Cortex of kidney (tissue), 1 donor: ENCODE measurements at places on chromosomes 5 and 9.

- DNase-seq, result no peak
Measured at GRCh38 chr9:127281891-127282290, 17.3 kb downstream of the GARNL3 start.

DNA sequence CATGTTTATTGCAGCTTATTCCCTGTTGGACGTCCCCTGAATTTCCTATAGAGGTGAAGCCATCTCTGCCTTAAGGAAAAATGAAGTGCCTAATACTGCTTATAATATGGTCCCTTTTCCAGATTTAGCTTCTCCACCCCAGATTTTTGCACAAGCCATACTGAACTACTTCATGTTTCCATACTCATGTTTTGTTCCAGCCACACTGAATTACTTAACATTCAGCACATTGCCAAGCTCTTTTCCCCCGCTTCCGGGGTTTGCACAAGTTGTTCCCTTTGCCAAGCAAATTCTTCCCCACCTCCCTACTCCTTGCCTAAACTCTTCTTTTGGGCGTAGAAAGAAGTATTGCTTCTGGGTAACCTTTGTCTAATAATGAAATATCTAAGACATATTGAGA lies 1.7 kb upstream of the CNTRL start:
- no peak for DNase-seq

GRCh38 chr9:129382281-129383018 lies 204.4 kb upstream of the IER5L start:
- DNase-seq, result no peak

GRCh38 chr9:76399856-76400255 lies 5.6 kb upstream of the RFK start:
- DNase-seq, result no peak

DNA sequence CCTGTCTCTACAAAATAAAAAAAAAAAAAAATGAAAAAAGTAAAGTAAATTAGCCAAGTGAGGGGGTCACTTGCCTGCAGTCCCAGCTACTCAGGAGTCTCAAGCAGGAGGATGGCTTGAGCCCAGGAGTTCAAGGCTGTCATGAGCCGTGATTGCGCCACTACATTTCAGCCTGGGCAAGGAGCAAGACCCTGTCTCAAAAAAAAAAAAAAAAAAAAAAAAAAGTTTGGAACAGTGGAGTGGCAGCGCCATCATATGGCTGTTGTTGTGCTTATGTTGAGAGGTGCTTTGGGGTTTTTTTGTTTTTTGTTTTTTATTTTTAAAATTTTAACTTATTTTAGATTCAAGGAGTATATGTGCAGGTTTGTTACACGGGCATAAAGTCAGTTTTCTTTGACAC lies 3.6 kb downstream of the BRIX1 start:
- no peak for DNase-seq

DNA sequence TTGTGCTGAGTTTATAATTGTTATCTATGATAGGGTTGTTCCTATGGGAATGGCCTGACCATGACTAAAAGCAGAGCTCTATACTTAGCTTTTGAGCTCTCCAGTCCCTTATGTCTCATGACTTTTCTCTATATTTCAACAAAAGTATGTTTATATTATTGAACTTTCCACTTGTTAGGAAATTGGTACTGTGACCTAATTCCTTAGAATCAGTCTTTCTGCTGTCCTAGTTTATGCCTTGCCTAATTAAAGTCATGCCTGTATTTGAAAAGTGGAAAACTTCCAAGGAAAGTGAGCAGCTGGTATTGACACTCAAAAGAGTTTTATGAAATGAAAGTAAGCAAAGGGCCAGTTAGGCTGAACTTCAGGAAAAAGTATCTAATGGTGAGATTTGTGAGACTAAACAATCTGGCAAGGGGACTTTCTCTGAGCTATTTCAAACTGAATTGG lies 68.6 kb downstream of the XRCC4 start:
- DNase-seq, result no peak

DNA sequence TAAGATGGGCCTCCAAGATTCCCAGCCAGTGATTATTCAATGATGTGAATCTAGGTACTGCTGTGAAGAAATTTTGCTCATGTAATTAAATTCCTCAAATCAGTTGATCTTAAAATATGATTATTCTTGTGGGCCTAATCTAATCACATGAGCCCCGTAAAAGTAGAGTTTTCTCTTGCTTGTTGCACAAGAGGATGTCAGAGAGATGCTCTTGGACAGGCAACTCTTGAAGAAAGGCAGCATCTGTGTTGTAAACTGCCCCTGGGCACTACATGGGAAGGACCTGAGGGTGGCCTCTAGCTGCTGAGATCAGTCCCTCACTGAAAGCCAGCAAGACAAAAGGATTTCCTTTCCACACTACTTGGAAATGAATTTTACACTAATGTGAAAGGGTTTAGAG lies 132.9 kb downstream of the TRPM3 start:
- DNase-seq, result no peak

GRCh38 chr5:68433923-68434879 lies 218.6 kb downstream of the PIK3R1 start:
- no peak for DNase-seq

DNA sequence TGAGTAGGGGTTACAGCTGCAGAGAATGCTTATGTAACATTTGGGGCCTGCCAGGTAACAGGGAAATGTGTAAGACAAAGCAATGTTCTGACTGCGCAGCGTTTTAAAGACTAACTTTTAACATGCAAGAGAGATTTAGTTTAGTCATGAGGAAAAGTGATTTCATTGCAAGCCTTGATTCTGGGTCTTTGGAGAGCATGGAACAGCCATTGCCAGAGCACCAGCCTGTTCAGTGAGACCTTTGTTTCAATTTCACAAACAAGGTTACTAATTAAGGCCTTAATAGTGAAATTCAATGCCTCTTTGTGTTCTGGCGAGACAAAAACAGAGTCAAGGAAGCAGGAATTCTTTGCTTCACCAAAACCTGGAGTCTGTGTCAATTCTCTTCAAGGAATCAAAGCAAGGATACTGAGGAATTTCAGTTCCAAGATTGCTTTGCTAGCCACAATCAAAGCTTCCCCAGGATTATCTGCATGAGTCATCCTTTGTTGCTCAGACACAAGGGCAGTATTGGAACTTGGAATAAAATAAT lies 14.4 kb downstream of the CKMT2 start:
- no peak for DNase-seq

DNA sequence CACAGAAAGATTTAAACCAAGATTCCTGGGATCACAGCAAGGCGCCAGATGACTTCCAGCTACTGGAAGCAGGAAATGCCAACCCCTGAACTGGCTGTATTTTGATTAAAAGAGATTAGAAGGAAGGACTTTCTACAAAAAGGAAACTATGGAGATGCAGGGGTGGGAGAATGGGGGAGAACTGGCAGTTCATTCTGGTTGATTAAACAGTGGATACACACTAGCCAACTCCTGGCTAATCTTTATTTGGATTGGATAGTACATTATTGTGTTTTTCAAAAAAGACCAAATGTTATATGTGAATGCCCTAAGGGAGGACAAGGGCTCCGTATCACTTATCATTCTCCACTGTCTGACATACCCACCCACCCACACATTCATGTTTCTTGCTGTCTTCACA lies 93.2 kb downstream of the CDO1 start:
- no peak for DNase-seq

- DNase-seq, result no peak
Measured at GRCh38 chr9:90044710-90045151, 439.9 kb downstream of the GADD45G start.

- no peak for DNase-seq
Measured at GRCh38 chr5:42929871-42930270, 110.2 kb downstream of the ANXA2R start.

- DNase-seq, result no peak
Measured at GRCh38 chr5:108876451-108876850, 128.8 kb downstream of the FER start.

GRCh38 chr9:14466828-14467227 lies 152.9 kb upstream of the NFIB start:
- no peak for DNase-seq

GRCh38 chr5:139670369-139671095 lies 22.4 kb downstream of the CXXC5 start:
- DNase-seq, result no peak

DNA sequence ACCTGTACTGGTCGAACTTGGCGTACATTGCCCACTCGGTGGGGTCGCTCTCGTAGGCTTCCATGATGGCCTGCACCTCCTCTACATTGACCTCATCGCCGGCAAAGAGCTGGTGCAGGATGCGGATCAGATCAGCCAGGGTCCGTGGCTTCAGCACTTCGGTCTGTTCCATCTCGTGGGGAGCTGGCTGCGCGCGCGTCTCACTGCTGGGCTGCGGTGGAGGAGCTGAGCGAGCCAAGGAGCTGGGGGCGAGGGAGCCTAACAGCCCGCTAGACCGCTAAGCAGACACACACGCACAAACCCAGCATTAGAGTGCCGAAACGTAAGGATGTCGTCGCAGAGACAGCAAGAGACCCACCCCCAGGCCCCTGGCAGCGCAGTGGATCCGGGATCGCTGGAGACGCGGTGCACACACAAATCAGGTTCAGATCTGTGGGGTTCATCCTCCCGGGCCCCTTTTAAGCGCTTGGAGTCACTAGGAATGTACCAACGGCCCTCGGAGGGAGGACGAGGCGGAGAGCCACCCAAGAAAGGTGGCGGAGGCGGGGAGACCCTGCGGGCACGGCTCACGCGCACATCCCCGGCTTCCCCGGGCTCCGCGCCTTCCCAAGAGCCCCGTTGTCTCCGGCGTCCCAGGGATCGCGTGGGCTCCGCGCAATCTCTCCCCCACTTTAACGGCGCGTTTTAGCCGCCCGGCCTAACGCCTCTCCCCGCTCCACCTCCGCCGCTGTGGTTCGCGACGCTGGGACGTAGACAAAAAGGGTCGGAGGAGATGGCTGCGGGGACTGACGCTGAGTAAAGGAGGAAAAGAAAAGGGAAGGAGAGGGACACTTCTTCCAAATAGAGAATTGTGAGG lies at the start of gene CDO1:
Gene CDO1, minus strand, starts transcription at position 434 of the 856 bp plus-strand sequence. Its CDS starts 262 bp downstream, at position 172.
- no peak for DNase-seq

GRCh38 chr5:174236070-174236469 lies 190.6 kb downstream of the NSG2 start:
- no peak for DNase-seq

- DNase-seq, result no peak
Measured at GRCh38 chr9:70519912-70520724, 105.7 kb upstream of the KLF9 start.

DNA sequence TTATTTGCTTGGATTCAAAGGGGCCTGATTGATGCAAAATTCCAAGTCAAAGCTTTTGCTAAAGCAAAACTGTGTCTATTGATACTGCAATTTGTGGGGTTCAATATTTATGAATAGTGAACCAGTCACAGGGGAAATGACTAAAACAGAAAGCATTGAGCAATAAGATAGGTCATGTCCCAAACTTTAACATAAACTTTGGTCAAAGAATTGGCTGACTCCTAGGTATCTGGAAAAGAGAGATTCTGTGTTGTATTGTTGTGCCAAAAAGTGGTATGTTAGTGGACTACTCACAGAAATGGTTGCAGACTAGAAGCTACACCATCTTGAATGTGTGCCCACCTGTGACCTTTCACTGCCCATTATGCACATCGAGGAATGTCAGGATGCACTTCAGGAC lies 585.5 kb upstream of the RGMB start:
- DNase-seq, result no peak

GRCh38 chr5:143056792-143057579 lies 286.8 kb downstream of the ARHGAP26 start:
- DNase-seq, result no peak

DNA sequence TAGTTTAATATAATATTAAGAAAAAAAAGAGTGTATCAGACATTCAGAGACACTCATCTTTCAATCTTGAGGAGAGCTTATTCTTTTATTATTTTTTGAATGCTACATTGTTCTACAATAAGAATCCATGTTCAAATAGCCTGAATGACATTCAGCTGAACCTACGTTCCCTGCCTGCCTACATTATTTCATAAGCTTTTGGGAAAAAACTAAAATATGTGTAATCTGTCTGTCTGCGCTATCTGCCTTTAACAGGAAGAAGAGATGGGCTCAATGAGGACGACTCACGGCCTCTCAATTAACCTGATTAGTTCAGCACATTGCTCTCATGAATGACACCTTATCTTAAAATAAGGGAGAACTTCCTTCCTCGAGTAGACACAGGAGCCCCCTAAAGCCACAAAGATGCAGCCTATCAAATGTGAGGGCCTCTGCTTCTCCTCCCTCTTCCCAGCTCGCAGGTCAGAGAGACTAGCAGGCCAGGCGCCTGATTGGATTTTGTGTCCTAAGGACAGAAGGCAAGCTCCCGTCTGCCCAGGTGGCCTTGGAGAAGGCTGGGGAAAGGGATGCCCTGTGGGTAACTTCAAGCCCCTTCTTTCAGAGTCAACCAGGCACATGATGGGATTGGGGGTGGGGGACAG lies 37.8 kb downstream of the EBF1 start:
- DNase-seq, result no peak

GRCh38 chr9:75855509-75855908 lies 35.0 kb upstream of the PCSK5 start:
- no peak for DNase-seq

DNA sequence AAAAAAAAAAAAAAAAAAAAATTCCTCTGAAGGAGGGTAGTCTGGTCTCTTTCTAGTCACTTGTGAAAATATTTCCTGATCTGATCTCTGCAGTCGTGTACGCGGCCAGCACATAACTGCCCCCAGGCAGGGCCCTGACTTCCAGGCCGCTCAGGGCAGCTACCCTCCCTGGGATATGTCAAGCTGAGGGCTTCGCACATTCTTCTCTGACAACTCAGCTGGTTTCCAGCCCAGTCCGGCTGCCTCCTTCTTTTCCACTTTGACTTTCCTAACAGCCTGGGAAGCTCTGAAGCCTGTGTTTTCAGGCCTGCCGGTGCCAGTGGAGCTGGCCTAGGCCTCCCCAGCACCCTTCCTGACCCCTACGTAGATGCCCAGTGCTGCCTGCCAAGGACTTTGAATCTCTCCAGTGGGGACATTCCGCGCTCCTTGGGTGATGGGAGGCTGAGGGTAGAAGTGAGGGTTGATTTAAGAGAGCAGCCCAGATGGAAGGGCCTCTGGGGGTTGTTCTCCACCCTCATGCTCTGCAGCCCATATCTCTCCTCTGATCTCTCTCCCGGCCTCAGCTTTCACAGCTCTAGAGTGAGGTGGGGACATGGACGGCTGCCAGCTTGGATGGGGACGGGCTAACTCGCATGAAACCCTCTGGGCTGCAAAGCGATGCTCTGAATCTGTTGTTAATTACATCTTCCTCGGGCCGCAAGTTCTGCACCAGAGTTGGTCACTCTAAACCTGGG lies 20.7 kb downstream of the COL5A1 start:
- no peak for DNase-seq

GRCh38 chr9:27847818-27848217 lies 274.5 kb upstream of the C9orf72 start:
- DNase-seq, result no peak

GRCh38 chr9:134412298-134412711 lies 86.0 kb downstream of the RXRA start:
- DNase-seq, result no peak

GRCh38 chr5:108078345-108078744 lies 303.6 kb downstream of the FBXL17 start:
- no peak for DNase-seq

DNA sequence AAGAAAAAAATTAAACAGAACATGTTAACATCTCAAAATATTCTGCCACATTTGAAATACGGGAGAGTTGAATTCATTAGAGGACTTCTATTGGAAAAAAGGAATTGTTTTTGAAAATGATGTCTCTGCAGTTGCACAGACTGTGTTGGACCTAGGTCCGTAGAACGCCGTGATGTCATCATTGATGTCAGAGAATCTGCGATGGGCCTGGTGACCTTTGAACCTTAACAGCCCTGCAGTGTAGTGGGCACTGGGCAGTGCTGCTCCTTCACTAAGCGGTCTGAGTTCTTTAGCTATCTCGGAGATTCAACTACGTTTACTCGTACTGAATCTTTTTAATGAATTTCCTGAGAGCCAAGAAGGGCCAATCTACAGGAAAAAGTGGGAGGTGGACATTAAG lies at the start of gene FAM170A:
Gene FAM170A, plus strand, starts transcription at position 220 of the 400 bp plus-strand sequence. CDS start 211 bp downstream, outside the sequence.
- no peak for DNase-seq

- no peak for DNase-seq
Measured at GRCh38 chr5:136133222-136133921, 727 bp downstream of the SMAD5 start.
